ENCODE measurements at places on chromosomes 12 and 14.

DNA sequence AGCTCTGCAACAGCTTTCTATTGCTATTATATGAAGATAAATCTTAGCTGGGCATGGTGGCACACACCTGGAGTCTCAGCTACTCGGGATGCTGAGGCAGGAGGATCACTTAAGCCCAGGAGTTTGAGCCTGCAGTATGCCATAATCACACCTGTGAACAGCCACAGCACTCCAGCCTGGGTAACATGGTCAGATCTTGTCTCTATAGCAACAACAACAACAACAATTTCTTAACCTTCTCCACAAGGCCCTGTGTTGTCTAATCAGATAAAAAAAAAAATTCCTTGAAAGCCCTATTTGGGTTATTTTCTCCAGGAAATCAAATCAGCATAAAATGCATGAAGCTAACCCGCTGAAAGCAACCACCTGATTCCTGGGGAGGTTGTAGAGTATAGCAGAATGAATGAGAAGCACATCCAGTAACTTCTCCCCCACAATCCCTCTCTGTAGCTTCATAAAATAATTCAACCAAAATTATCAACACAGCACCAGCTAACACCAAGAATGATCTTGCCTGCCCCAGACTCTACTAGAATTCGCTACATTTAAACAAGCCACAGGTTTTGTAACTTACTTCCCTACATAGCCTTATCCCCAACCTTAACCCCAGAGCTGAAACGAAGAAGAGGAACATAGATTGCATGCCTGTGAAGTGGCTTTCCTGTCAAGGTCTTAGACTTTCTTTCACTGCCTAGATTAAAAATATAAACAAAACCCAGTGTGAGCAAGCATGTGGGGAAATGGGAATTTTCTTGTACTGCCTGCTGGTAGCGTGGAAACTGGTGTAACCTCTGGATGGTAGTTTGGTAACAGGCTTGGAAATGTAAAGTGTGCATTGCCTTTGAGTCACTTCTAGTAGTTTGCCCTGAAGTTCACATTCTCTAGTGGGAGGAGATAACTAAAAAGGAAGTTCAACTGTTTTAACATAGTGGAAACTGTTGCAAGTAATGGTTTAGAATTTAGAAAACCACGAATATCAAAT is 6.0 kb upstream of the STK38L start:
- no peak for DNase-seq

DNA sequence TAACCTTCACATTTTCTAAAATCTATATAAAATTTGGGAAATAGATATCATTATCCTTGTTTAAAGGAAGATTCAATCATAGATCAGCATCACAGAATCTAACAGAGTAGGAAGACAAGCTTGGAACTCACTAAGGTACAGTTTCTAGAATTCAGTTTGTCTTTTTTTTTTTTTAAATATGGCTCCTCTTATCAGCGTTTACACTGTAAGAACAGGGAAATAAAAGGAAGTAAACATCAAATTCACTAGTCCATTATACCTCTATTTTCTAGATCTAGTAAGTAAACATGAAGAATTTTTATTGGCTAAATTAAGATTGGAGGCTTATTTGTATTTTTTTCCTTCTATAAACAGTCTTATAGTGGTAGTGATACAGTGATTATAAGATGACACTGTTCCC is 144.9 kb downstream of the LRIG3 start:
- no peak for DNase-seq

DNA sequence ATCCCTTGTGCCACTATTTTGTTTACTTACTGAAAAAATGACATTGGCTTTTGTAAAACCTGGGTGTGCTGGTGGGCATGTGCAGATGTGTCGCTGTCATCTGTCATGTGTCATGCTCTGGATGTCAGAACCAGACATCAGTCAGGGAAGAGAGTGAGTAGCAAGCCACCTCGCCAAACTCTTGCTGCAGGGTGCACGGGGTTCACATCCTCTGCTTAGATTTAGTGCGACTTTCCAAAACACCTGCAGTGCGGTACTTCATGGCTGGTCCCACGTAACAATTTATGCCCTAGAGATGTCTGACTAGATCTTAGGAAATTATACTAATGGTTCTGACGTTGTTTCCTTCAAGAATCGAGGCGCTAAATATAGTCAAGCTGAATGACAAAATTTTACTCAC is 106.7 kb downstream of the CRADD start:
- DNase-seq, result peak; percentile 75

- no peak for DNase-seq
These were observed 43.4 kb upstream of the CPM start for GRCh38 chr12:68976395-68976841.

GRCh38 chr14:89242652-89243279 is 174.3 kb downstream of the FOXN3 start:
- DNase-seq, result no peak

DNA sequence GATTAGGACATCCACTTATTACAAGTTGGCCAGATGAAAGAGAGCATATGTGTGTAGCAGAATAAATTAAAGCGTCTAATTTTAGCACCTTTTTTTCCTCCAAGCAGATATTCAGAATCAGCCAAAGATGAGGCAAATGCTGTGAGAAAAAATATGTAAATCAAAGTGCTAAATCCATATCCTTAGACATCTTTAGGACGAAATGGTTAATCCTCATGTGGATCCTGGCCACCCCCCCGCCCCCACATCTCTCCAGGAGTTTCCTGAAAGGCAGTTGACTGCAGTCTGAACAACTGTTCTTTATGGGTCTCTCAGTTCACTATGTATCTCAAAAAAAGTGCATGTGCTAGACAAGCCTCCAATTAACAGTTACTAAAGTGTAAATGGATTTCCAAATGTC is 1768.1 kb upstream of the SEL1L start:
- DNase-seq, result no peak

DNA sequence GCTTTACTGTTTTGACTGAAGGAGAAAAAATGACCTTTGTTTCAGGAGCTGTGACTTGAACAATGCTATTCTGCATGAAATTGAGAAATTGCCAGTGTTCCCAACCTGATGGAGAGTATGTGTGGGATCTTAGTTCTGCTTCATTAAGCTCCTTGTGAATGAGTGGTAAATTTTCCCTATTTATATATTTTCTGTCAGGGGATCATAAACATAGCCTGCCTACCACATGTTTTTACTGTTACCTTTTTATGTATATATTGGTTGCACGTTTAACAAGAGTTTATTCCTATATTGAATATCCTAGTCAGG is 271.7 kb downstream of the PDZRN4 start:
- DNase-seq, result no peak

GRCh38 chr14:72186523-72186922 is 254.3 kb downstream of the RGS6 start:
- no peak for DNase-seq

DNA sequence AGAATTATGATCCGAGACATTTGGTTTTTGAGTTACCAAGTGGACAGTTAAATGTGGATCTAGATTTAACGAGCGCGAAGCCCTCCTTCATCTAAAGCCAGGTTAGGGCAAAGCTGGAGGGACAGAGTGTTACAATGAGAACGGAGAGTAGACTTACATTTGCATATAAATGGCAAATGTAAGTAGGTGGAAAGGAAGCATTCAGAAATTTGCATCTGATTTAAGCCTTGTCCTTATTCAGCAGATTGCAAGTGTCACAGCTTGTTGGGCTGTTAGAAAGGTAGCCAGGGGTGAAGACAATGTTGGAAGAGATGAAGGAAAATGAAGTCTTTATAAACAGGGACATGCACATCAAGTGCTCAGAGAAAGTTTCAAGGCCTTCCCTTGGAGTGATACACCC is 806.2 kb downstream of the GALC start:
- no peak for DNase-seq

DNA sequence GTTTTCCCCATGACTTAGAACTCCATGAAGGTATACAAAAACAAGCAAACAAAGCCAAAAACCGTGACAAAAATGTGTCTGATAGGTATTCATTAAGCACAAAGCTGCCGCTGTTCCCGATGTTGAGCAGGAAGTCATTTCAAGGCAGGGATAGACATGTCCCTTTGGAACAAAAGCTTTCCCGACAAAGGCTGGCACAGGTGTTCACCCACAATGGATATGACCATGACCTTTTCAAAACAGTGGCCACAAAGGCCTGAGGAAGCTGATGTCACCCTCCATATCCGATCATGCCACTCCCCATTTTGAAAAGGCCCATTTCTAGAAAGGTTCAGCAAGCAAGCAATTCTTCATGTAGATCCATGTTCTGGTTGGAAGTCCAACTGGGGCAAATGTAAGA is 279.1 kb downstream of the BTG1 start:
- DNase-seq, result no peak

- no peak for DNase-seq
These were observed 43.4 kb upstream of the LIMA1 start for GRCh38 chr12:50326590-50327284.

- no peak for DNase-seq
These were observed 7.4 kb upstream of the TUBA1B start for GRCh38 chr12:49138587-49138986.

DNA sequence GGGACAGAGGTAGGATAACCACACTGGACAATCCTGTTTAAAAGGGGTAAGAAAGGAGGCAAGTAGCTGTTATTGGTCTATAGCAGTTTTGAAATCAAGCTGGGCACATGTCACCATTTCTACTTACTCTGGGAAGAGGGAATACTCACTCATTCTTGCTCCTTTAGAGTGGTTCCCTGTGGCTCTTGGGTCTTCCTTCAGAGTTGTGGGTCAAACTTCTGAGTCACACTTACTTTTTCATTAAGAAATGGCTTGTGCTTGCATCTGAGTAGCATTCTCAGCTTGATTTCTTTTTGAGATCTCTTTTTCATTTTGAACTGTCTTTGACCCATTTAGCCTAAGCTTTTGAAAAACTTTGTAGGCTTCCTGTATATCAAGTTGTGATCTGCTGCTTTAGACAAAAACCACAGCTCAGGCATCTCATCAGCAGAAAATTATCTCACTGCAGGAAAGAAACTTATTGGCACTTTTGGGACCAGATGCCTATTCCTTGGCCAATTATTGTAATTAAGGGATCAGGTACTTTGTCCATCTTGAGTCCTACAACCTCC is 122.2 kb downstream of the AEBP2 start:
- no peak for DNase-seq

GRCh38 chr14:85334316-85334715 is 195.6 kb upstream of the FLRT2 start:
- DNase-seq, result no peak

DNA sequence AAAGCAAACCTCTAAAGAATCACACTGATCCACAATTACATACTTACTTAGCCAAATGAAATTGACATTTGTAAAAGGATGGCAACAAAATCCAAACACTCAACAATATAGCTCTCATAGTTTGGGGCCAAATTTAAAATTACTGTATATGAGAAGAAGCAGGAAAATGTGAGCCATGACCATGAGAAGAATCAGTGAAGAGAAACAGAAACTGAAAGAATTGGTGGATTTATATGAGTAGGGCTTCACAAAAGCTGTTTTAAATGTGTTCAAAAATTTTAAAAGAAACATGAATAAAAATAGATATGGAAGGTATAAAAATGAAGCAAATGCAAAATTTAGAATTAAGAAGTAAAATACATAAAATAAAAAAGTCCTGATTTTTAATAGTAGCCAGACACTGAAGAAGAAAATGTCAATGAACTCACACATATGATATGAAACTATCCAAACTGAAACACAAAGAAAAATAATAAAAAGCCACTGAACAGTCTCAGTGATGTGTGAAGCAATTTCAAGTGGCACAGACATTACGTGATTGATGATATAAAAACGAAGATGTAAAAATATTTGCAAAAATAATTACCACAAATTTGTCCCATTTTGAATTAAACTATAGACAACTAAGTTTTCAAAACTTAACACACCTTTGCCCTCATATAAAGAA is 87.9 kb upstream of the MDGA2 start:
- no peak for DNase-seq

GRCh38 chr14:35416108-35416750 is 11.7 kb upstream of the NFKBIA start:
- DNase-seq, result peak; percentile 79

- no peak for DNase-seq
These were observed 92.1 kb downstream of the ESR2 start for GRCh38 chr14:64201921-64202545.

- no peak for DNase-seq
These were observed 162.1 kb upstream of the TMTC2 start for GRCh38 chr12:82524641-82525040.

- DNase-seq, result no peak
These were observed 51.6 kb downstream of the CAND1 start for GRCh38 chr12:67320614-67321295.

DNA sequence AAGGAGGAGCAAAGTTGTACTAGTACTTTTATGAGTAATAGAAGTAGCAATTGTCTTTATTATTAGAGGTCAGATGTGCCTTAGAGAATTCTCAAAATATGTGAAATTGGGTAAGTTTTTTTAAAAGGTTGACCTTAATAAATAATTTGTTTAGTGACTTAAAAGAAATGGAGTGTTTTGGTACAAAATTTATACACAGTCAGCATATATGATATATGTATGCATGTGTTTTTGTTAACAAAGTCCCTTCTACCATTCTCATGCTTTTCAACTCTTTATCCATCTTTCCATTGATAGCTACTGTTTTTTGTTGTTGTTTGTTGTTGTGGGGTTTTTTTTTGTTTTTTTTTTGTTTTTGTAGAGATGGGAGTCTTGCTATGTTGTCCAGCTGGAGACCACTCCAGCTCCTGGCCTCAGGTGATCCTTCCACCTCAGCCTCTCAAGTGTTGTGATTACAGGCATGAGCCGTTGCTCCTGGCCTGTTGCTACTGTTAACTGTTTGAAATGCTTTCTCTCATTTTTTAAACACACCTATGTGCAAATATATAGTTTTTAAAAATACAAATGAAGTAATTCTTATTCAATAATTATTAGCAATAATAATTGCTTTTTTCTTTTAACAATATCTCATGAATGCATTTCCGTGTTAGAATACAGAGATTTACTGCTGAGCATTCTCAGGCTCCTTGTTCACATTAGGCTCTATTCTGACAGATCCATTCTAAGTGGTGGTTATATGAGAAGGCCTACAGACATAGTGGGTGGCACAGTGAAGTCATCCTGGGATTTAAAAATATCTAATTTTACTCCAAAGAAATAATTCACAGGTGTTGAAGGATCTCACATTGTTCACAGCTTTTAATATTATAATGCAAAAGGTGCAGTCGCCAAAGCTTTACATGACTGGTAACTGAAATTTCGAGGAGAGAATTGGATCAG is 10.4 kb downstream of the NAA30 start:
- DNase-seq, result no peak

GRCh38 chr12:5889381-5890047 is 55.5 kb downstream of the ANO2 start:
- peak; percentile 44 for DNase-seq

- no peak for DNase-seq
These were observed 3.4 kb downstream of the HSD17B6 start for GRCh38 chr12:56766535-56766934.

DNA sequence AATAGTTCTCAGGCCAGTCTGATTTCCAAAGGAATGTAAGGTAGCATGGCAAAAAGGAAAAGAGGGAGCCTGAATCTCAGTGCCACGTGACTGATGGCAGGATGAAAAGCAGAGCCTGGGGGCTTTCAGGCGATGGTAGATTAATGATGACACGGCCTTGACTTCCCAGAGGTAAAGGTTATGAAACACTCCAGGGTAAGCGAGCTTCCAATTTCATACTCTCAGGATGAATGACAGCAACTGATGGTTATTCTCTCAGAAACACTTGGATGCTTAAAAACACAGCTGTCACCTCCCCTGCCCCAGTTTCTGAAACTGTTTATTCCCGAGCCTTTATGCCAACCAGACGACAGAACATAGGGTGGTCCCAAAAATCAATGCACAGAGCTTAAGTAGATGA is 28.8 kb downstream of the GDF11 start:
- DNase-seq, result no peak
